Caudate nucleus (tissue), 63 donors: ENCODE measurements at places on chromosomes 11 and 22.

DNA sequence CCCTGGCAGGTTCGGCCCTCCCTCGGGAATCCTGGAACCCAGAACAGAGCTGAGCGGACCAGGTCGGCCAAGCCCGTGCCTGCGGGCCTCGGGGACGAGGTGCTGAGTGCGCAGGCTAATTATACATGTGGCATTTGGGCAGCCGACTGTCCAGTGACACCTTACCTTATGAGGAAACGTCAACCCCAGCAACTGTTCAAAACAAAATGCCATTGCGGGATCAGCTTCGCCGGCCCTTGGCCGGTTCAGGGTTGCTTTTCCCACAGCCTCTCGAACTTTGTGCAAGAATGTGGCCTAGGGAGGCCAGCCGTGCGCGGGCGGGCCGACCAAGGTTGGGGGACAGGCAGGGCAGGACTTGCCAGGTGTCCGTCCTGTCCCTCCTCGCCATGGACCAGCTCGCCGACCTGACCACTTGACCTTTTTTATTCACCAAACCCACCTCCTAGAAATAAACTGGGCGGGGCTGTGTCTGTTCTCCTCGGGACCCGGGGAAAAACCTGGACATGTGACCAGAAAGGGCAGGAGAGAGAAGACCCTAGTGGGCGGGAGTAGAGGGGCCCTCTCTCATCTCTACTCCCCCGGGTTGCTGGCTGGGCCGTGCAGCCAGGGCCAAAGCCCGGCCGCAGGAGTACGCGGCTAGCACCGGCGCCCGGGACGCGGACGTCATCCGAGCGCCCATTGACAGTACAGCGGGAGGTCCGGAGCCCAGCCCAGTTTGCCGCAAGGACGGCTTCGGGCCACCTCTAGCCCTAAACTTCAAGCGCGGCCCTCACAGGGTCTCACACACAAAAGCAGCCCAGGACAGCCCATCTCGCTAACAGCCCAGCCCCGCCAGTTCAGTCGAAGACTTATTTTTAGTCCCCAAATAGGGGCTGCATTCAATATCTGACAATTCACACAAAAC is 134.3 kb upstream of the C11orf58 start:
- no peak for DNase-seq

DNA sequence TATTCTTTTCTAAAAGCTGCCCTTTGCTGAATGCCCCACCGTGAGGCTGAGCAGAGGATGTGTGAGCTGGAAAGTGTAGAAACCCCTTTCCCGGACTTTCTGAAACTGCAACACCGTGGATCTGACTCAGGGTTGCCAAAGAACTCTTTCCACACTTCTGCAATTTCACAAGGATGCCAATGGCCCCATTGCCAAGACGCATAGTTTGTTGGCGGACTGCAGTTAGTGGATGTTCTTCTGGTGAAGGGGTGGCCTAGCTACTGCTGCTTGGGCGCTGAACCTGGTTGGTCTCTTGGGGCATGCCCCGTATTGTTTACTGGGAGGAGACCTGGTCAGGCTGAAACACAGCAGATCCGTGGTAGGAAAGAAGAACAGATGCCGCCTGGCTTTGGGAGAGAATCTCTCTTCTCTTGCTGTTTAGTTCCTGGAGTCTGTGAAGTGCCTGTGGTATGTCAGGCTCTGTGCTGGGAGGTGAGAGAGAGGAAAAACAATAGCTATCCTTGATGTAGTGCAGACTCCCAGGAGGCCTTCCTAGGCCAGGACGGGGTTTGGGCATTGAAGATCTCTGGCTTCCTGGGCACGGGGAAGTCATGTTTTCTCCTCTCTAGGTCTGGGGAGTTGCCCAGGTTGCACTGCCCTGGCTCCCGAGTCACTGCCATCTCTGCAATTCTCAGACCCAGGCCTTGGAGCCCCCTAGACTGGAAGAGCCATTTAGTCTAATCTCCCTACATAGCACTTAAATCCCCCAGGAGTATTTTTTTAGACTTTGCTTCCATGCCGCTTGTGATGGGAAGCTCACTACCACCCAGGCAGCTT is 26.9 kb downstream of the CD82 start:
- no peak for DNase-seq

DNA sequence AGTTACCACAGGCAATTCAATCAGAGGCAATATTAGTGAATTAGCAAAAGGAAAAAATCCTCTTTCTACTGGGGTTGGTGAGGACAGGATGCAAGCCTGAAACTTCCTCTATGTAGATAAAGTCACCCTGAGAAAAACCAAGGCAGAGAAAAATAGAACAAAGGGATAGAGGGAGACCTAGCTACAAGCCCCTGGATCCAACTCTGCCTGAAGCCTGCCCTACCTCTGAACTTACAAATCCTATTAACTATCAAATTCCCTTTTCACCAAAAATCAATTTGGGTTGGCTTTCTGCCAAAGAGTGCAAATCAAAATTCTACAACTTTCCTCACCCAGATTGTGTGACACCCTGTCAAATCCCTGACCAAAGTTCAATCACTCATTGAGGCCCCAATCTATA is 161.3 kb downstream of the LARGE1 start:
- DNase-seq: no peak

GRCh38 chr22:38786631-38787030 is 7.3 kb downstream of the DNAL4 start:
- no peak for DNase-seq

GRCh38 chr22:39243439-39244135 is 1.2 kb downstream of the PDGFB start:
- no peak for DNase-seq

DNA sequence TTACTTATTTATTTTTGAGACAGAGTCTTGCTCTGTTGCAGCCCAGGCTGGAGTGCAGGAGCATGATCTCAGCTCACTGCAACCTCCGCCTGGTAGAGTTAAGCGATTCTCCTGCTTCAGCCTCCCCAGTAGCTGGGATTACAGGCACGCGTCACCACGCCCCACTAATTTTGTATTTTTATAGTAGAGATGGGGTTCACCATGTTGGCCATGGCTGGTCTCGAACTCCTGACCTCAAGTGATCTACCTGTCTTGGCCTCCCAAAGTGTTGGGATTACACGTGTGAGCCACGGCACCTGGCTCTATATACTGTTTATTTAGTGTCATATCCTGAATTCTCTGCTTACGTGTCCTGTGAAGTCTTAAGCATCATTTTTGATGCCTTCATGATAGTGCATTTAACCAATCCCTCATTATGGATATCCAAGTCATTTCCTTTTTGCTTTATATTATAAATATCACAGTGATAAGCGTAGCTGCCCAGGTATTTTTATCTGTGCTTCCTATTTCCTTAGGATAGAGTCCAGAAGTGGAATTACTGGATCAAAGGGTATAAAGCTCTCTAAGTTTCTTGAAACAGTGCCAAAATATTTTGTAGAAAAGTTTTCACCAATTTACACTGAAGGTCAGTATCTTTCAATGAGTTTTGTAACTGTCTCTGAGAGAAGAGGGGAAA is 871 bp upstream of the SIDT2 start:
- no peak for DNase-seq

- DNase-seq: no peak
Measured at GRCh38 chr11:123103326-123103980, 41.5 kb upstream of the HSPA8 start.

DNA sequence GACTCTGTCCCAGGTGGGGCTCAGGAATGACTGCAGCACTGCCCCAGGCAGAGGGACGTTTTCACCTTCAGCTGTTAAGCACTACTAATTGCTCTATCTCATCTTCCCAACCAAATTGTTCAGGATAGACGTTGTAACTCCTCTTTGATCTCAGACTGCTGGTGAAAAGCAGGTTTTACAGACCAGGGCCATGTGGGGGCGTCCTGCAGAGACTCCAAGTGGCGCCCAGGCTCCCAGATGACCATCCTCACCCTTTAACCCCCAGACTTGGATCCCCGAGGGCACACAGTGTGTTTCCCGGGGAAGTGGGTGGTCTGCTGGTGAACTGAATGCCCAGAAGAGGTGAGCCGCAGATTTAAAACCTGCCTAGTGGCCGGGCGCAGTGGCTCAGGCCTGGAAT is 23.9 kb downstream of the FADD start:
- DNase-seq: no peak

- DNase-seq: no peak
Measured at GRCh38 chr11:2186669-2187279, 15.2 kb upstream of the TH start.

DNA sequence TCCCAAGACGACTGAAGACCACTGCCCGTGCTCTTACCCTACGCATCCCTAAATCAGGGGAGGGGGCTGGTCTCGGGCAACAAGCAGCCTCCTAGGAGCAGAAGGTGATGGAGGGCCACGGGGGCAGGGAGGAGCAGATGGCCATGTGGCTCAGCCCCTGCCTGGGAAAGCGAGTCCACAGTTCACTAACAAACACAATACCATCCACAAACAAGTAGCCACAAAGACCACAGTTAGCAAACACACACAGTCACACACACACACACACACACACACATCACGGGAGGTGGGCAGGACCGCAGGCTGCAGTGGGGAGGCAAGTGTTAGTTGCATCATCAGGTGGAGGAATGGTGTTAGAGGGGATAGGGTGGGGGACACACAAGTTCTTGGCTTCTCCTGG is 13.2 kb upstream of the FXYD2 start:
- no peak for DNase-seq

DNA sequence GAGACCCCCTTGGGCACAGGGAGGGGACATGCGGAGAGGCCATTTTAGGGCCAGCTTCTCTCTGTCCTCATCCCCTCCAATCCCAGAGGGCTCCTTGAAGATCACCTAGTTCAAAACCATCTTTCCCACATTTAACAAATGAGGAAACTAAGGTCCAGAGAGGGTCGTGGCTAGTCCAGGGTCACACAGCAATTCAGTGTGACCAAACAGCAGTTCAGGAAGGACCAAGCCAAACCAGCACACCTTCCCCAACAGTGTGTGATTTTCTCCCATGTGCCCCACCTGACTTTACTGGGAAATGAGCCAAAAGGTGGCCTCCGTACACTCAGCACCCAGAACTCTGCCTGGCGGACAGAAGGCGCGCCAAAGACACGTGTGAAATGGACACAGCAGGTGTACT is 51.3 kb downstream of the CACNA1I start:
- DNase-seq: no peak

DNA sequence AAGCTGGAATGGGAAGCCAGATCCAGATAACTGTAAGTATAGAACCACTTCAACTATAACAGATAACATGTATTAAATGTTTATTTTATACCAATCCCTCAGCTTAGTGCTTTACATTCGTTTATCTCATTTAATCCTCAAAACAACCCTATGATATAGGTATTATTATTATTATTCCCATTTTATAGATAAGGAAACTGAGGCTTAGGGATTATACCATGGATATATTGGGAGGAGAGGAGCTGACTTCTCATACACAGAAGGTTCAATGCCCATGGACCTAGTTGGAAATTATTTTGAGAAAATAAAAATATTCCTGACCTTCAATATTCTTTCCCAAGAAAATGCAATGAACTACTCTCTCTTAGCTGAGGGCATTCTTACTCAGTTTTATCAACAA is 140.4 kb upstream of the C11orf58 start:
- no peak for DNase-seq

DNA sequence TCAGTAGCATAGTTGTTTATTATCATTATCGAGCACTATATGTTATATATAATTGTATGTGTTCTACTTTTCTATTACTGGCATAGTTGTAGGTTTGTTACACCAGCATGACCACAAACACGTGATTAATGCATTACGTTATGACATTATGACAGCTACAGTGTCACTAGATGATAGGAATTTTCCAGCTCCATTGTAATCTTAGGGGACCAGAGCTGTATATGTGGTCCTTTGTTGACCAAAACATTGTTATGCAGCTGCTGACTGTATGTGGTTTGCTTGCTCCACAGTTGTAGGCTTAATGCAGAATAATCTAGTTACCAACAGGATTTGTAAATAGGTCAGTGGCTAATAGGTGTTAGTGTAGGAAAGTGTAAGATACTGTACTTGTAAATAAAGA is 66.1 kb downstream of the HSD17B12 start:
- no peak for DNase-seq

- no peak for DNase-seq
Measured at GRCh38 chr11:93517611-93518010, 25.6 kb downstream of the SMCO4 start.

DNA sequence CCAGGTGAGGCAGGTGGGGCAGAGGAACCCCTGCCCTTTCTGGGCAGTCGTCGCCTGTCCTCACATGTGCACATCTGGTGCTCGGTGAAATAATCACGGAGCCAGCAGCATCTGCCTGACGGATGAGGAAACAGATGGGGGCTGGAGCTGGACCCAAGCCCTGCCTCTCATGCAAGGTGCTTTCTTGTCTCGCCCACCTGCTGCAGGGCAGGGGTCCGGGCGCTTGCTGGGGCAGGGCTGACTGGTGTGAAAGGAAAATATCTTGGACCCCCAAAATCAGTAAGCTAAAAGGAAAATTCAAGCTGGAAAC is 3.3 kb downstream of the ALDH3B2 start:
- DNase-seq: no peak

DNA sequence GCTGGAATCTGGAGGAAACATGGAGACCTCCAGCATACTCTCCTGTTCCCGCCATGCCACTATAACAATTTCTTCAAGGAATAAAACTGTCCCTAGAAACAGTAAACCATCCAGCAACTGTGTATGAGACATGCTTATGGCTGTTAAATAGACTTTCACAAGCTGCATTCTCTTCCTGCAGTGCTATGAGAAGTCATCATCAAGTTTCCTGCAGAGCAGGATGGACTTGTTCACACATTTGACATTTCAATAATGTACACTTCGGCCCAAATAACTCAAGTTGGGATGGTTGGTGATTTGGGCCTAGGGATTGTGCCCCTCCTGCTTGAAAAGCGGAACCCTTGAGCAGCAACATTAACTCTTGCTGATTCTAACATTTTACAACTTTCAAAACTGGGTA is 20.2 kb upstream of the CSF2RB start:
- no peak for DNase-seq

GRCh38 chr11:119709638-119710346 is 19.2 kb downstream of the NECTIN1 start:
- DNase-seq: no peak

DNA sequence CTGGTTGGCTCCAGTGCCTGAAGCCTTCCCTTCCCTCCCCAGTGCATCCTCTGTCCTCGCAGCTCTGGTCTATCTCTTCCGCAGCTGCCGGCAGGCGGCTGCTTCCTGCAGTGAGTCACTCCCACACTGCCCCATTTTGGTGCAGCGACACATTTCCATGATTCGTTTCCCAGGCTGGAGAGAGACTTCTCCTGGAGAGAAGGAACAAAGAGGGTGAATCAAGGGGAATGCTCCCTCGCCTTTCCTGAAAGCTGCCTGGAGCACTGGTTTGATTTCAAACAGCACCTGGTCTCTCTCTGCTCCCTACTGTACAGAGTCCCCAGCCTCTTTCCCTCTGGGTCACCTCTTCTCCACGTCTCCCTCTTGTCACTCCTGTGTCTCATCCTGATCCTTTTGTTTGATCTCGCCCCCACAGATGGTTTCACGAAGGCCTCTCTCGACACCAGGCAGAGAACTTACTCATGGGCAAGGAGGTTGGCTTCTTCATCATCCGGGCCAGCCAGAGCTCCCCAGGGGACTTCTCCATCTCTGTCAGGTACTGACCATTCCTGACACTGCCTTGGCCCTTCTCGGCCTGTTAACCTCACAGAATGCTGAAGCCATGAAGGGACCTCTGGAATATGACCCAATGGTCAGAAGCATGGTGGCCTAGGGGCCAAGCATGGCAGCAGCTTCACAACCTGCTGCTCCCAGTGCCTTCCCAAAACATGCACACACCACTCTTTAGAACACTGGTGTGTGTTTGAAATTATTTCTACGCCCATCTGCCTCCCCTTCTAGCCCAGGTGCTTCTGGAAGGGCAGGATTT is at the start of gene TMA7B:
TSS of gene TMA7B (plus strand) at position 758 of the 808 bp plus-strand sequence. CDS start 3,978 bp downstream, outside the sequence.
- peak; percentile 43 for DNase-seq

- DNase-seq: no peak
Measured at GRCh38 chr11:100769617-100770016, 82.5 kb downstream of the ARHGAP42 start.
